NCI-H2029 (cell line): ENCODE measurements at places on chromosomes 4 and X.

- no peak for DNase-seq
Measured at GRCh38 chr4:16472537-16472936, 246.3 kb upstream of the TAPT1 start.

DNA sequence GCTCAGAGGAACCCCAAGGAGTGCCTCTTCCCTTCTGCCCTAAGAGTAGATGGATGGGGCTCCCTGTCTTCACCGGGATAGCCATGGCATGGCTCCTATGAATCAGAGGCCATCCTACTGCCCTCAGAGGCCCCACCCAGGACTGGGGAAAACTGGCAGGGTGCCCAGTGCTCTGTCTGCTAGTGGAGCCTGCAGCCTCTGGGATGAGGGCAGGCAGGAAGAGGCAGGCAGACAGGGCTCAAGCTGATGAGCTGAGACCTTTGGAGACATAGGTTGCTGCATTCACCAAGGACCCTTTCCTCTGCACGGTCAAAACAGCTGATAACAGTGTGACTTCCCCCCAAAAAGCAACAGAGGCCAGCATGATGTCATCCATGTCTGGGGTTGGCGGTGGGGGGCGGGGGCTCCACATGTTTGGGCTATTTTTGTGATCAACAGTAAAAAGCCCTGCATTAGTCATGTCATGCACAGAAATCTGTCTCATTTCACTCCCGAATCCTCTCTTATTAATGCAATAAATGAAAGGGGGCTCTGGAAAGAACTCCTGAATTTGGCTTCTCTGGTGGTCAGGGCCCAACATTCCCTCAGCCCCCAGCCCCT lies 207.6 kb upstream of the MAMLD1 start:
- no peak for DNase-seq

DNA sequence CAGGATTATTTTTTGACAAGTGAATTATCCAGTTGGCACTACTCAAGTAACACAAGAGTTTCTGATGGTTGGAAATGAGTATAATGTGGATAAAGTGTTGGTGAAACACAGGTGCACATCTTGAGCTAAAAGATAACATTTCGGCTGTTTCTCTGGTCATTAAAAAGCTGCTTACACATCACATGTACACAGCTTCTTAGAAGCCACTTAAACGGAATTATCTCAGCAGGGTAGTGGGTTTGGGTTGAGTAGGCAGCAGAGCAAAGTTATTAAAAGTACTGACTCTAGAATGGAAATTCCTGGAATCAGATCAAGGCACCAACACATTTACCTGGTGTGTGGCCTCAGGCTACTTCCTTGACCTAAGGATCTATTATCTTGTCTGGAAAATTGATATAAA lies 55.4 kb upstream of the RASSF6 start:
- DNase-seq = no peak

DNA sequence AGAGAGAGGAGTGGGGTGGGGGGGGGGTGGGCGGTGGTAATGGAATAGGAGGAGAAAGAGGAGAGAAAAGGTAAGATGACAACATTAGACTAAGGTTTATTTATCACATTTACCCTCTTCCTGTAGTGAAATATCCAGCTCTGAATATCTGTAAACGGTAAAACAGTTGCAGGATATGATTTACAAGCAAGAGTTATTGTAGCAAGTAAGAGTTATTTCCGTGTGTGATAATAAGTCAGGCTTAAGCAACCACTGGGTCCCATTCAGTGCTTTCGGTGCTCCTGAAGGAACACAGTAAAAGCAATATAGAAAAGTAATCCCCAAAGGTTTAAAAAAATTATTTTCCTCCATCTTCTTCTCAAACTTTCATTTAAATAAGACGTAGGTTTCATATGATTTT lies 103.6 kb downstream of the MANBA start:
- DNase-seq = no peak

DNA sequence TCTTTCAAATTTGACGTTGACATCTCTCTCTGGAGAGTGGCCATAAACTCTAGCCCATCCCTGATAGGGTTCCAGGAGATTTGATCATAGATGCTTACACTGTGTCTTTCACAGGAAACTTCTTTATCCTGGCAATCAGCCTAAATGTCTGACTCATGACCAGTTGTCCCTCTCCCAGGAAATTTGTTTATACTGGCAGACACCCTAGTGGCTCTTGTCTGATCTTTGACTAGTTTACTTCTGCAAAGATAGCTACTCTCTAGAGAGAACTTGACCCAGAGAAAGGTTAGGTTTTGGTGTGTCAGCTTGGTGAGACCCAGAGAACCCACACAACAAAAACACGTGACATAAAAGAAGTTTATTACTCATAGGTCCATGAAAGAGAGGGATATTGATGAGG lies 509.8 kb downstream of the CENPC start:
- peak; percentile 63 for DNase-seq

GRCh38 chrX:153351981-153352380 lies 18.0 kb downstream of the ZNF275 start:
- DNase-seq = peak; percentile 71

GRCh38 chrX:130994671-130995070 lies 63.5 kb upstream of the ARHGAP36 start:
- no peak for DNase-seq

GRCh38 chr4:108366716-108367115 lies 198.0 kb upstream of the LEF1 start:
- no peak for DNase-seq

- DNase-seq = no peak
Measured at GRCh38 chrX:152428120-152428519, 23.0 kb downstream of the GABRA3 start.

- no peak for DNase-seq
Measured at GRCh38 chrX:72019487-72019886, 108.8 kb downstream of the NHSL2 start.

GRCh38 chrX:65502618-65503017 lies 32.0 kb downstream of the LAS1L start:
- DNase-seq = no peak

DNA sequence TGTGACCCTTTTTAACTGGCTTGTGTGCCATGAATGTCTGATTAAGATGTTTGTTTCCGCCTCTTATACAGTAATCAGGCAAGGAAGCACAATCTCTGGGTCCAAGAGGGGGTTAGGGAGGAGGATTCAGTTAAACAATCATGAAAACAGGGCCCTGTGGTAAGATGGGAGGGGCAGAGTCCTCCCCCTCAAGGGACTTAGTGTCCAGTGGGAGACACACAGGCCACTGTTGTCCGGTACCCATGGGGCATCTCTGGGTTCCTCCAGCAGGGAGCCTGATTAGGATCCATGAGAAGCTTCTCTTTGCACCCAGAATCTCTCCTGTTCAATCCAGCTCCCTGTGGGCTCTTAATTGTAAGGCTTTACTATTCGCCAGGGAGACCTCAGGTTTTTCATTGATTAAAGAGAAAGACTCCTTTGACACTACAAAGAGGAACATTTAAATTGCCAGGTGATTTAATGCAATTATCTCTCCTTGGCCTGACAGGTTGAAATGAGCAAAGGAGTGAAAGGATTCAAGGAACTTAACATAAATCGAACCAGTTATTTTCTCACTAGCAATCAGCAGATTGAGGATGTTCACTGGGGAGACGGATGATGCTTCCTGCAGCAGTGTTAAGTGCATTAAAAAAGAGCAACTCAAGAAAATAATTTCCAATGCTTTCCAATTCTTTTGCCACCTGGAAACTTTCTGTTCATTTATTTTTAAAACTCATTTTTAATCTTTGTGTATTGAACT lies 225.4 kb downstream of the PTTG2 start:
- no peak for DNase-seq

- DNase-seq = no peak
Measured at GRCh38 chr4:183185559-183185958, 86.5 kb downstream of the WWC2 start.

DNA sequence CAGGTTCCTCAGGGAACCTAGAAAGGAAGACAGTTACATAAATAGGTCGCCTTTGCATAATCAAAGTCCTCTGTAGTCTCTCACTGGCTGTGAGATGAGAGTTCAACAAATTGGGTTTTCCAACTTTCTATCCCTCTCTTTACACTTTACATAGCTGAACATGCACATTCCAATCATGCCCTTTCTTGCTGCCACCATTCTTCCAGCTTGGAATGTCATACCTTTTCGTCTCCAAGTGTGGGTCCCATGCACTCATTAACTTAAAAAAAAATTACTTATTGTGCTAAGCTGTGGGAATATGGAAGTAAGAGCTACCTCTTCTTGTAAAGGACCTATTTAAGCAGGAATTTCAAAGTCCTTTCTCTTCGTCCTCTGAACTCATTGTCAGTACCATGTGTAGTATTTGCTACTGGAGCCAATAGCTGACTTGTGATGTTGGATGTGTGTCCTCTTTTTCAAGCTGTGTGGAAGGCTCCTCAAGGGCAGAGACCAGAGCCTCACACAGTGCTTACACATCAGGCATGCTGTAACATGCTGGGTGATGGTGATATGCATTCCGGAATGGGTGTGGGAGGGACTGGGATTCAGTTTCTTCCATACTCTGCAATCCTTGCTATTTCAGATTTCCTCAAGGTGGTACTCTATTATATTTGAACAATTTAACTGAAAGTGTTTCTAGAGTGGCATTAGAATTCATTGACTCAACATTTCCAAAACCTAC lies 7.1 kb downstream of the ENOPH1 start:
- DNase-seq = no peak

DNA sequence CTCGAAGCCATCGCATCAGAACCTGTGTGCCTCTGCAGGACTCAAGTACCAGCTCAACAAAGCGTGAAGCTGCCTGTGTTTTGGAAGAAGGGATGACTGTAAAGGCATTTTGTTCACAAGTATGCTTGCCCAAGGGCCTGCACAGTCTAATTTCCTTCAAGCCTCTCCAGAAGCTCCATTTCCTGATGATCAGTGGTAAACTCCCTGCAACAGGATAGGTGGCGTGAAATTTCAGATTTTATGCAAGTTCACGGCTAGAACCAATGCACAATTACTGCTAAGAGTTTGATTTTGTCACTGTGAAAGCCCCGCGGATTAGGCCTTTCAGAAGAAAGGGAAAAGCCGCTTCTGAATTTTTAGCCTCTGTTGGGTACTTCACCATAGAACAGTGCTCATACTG lies 89.2 kb upstream of the TAPT1 start:
- no peak for DNase-seq

GRCh38 chr4:85402371-85402770 lies 72.6 kb upstream of the ARHGAP24 start:
- DNase-seq = no peak

- DNase-seq = no peak
Measured at GRCh38 chrX:13646154-13646549, 6.8 kb upstream of the TCEANC start.

DNA sequence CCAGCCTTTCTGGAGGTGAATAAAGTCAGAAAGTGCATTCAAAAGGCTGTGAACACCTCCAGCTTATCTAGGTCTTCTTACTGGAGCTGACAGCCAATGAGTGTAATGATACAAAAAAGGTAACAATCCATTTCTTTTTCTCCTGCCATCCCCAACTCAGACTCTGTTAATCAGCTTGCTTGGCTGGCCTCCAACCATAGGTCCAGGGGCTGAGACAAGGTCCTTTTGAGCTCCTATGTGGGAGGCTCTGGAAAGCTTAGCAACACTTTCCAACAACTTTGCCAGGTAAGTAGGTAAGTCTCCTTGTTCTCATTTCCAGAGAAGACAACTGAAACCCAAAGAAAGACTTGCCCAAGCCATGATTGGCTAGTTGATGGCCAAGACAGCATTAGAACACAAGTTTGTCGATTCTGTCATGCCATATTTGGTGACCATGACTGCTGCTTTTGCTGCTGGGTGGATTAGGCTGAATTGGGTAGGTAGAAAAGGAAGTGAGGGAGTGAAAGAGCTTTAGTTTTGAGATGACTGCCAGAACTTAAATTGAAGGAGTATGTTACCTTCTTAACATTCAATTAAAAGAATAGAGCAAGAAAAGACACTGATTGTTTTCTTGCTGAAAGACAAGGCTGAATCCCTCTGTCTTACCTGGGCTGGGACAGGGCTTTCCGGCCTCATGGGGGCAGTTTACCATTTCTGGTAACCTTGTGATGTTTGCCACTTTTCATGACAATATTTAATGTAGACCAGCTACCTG lies 22.8 kb downstream of the VSIG4 start:
- no peak for DNase-seq

- DNase-seq = no peak
Measured at GRCh38 chr4:187711586-187711985, 284.0 kb upstream of the ZFP42 start.

DNA sequence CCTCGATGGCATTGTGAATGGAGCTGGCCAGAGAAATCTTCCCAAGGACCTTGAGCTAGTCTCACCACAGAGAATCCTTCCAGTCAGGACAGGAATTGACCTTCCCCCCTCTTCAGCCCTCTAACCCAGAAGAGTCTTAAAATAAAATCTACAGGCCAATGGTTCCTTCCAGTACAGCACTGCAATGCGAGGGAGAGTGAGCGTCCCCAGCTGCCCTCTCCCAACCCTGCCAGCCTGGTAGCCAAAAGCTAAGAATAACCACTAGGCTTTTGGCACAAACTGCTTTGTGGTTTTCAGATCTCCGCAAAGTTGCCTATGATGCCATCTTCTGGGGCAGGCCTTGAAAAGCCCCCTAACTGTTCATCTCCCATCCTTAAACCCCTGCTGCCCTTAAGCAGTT lies 175.1 kb downstream of the AR start:
- DNase-seq = no peak

DNA sequence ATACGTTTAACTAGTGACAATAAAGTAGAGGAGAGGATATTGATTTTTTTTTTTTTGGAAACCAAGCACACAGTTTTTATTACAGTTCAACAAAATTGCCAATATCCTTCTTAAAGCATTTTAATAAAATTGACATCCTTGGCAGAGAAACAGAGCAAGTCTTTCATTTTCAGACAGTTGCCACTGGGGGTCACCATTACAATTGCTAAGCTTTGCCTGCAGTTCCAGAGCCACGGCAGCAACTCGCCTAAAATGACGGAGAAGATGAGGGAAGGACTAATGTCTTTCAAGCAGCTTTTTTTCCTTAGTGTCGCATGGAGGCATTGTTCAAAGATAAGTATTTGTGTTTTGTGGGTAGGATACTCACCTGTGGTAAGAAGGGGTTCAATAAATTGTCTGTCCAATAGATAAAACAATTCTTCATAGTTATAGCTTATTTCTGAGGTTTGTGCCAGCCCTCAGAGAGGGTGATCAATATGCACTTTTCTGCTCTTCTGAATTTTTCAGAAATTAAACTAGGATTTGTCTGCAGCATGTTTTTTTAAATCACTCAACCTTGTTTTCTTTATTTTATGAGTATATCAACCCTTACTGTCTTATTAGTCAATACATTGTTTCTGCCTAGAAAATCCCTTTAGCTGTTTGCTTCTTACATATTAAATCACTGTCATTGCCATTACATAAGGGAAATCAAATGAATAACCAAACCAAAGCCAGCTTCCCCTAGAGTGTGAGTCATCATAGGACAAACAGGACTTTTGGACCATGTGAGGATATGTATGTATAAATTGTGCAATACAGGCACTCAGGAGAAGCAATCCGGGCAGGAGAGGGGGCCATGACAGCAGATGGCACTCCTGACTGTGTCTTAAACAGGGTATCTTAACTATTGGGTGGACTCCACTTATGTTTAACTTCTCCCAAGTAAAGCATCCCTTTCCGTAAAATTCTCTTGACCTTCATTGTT lies 508.1 kb upstream of the ARX start:
- no peak for DNase-seq

DNA sequence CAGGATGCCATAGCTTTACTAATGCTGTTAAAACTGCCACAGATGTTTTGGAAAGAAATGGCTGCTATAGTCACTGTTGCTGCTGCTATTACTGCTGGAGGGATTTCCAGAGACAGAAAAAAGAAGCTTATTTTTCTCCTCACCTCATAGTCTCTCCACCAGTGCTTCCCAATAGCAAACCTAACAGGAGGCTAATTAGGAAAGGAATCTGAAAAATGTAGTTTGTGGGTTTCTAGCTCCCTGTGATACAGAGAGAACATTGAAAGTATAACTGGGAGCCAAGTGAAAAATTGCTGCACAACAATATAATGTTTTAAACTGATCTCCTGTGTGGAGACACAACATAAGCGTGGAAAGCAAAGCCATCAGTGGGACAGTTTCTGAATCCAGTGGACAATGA lies 8.6 kb upstream of the TSPAN7 start:
- no peak for DNase-seq
